ENCODE measurements at places on chromosomes 12 and 14. TPM values are rescaled to one million over a fixed set of nuclear protein-coding genes. Genes with fewer than 3 reads are reported as not detected.

GRCh38 chr12:123026094-123026853 lies 45.8 kb downstream of the ARL6IP4 start:
- H3K4me3 ChIP-seq = no peak overlapping the region
- no peak overlapping the region for H3K27ac ChIP-seq
- H3K36me3 ChIP-seq = no peaks in the 10 kb centered on the region
- DNase-seq = no peak

ACSM4 gene
- total RNA-seq = not detected

TGM1 gene
- 8.7 TPM for total RNA-seq

KRT85 gene
- total RNA-seq = not detected

DNA sequence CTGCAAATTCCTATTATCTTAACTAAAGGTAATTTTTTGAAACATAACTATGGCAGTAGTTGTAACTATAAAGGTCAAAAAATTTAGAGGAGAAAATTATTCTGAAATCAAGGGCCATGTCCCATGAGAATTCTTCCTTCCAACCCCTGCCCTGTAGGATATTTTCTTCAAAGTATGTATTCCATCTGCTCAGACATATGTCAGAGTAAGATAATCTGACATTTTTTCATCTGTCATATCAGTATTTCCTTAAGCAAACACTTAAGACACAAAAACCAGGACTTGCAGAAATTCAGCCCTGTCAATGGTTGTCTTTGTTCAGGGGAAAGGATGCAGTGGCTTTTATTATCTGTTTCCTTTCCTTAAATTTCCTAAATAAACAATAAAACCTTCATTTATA lies 36.3 kb downstream of the ACSS3 start:
- no peak overlapping the region for H3K4me3 ChIP-seq
- no peak overlapping the region for H3K27ac ChIP-seq
- no peaks in the 10 kb centered on the region for H3K36me3 ChIP-seq
- DNase-seq = no peak
- H3K4me1 ChIP-seq = no peaks in the 10 kb centered on the region

GRCh38 chr14:105534586-105534985 lies 8.2 kb downstream of the TMEM121 start:
- H3K4me1 ChIP-seq = no peaks in the 10 kb centered on the region
- H3K36me3 ChIP-seq = no peaks in the 10 kb centered on the region
- no peak overlapping the region for H3K27ac ChIP-seq
- DNase-seq = no peak
- H3K4me3 ChIP-seq = no peak overlapping the region

COL2A1 gene
- not detected for total RNA-seq

DNA sequence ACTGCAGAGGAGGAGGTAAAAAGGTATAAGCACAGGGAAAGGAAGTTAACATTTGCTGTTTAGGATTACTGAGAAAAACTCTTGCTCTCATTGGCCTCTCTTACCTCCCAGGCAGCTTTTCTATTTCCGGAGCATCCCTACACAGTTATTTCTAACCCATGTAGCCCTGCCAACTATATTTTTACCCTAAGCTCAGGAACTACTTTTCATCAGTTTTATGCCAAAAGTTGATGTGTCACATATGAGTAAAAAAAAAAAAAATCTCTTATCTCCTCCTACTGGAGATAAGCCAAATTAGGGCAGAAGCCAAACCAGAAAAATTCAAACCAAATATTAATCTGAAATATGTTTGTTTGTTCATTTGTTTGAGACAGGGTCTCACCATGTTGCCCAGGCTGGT lies 34.4 kb upstream of the PSMA6 start:
- H3K27ac ChIP-seq = no peak overlapping the region
- no peak for DNase-seq
- H3K4me3 ChIP-seq = no peak overlapping the region
- peaks cover 42% of the 10 kb centered on the region for H3K4me1 ChIP-seq
- peaks cover 5% of the 10 kb centered on the region for H3K36me3 ChIP-seq

SERPINA3 gene
- not detected for total RNA-seq

- peaks cover 2% of the 10 kb centered on the region for H3K27me3 ChIP-seq
- DNase-seq = no peak
- H3K36me3 ChIP-seq = no peaks in the 10 kb centered on the region
- H3K27ac ChIP-seq = peak overlapping the region; percentile 87
- peak overlapping the region; percentile 19 for H3K4me3 ChIP-seq
Measured at GRCh38 chr14:65304963-65305362, 107.6 kb upstream of the FUT8 start.

FAM90A1 gene
- 0.36 TPM for total RNA-seq

DNA sequence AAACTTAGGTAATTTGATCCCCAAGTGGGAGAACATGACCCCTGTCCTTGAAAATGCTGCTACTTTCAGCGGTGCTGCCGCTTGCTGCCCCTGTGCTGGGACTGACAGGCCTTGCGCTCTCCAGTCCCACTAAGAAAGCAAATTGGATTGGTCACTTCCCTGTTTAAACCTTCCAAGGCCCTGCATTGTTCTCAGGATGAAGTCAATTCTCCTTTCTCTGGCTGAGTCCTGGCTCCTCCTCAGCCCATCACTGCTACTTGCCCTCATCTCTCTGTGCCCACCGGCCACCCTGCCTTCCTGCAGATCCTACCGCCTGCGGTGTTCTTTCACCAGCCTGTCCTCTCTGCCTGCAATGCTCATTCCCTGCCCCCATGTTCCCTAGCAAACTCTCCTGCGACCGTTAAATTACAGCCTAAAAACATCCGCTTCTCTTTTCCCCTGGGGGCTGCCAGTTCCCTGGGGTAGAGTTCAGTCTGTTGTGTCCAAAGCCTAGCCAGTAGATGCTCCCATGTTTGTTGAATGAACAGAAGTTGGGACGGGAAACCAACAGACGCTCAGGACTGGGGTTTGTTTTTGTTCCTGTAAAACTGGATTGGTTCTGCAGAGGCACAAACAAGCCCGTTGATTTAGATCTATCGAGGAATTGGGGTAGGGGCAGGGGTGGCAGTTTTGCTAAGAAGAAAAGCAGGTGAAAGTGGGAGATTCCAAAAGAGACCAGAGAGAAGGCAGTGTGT lies 127.3 kb upstream of the HIF1A start:
- peak overlapping the region; percentile 75 for H3K4me3 ChIP-seq
- H3K27me3 ChIP-seq = no peaks in the 10 kb centered on the region
- H3K4me1 ChIP-seq = peaks cover 79% of the 10 kb centered on the region

DNA sequence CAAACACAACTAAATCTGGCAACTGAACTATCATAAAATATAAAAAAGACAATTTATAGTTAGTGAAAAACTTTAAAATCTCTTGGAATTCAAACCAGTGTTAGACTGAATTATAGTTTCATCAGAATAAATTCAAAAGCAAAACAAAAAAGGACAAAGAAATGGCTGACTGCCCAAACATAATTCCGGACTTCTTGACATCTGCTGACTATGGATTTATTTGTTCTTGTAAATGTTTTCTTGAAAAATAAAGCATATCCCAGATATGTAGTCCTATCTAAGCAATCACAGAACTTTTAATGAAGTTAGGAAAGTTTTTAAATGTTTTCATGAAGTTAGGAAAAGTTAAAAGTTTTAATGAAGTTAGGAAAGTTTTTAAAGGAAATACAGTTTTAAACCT lies 45.8 kb upstream of the CNTN1 start:
- H3K4me3 ChIP-seq = no peak overlapping the region
- H3K27me3 ChIP-seq = no peaks in the 10 kb centered on the region
- DNase-seq = no peak
- no peaks in the 10 kb centered on the region for H3K4me1 ChIP-seq
- no peak overlapping the region for H3K27ac ChIP-seq

- H3K4me3 ChIP-seq = no peak overlapping the region
- no peak for DNase-seq
- peaks cover 12% of the 10 kb centered on the region for H3K4me1 ChIP-seq
Measured at GRCh38 chr12:101891462-101891971, 14.1 kb downstream of the DRAM1 start.

FGD6 gene
- total RNA-seq = 0.62 TPM

EIF2S3B gene
- total RNA-seq = 0.45 TPM

VDR gene
- total RNA-seq = 23.0 TPM

KRT71 gene
- total RNA-seq = not detected

GRCh38 chr14:74035556-74035955 lies 16.4 kb downstream of the BBOF1 start:
- no peaks in the 10 kb centered on the region for H3K4me1 ChIP-seq
- H3K27me3 ChIP-seq = no peaks in the 10 kb centered on the region

HELB gene
- total RNA-seq = 30.7 TPM

LAG3 gene
- total RNA-seq = 365 TPM

NDRG2 gene
- 3.1 TPM for total RNA-seq

SELPLG gene
- 26.5 TPM for total RNA-seq

GRCh38 chr14:75521415-75522199 lies 662 bp upstream of the BATF start:
- H3K27ac ChIP-seq = peak overlapping the region; percentile 100
- no peaks in the 10 kb centered on the region for H3K27me3 ChIP-seq
- no peak for DNase-seq
- H3K36me3 ChIP-seq = peaks cover 35% of the 10 kb centered on the region

GRCh38 chr14:83913476-83913875 lies 1616.5 kb upstream of the FLRT2 start:
- no peak overlapping the region for H3K4me3 ChIP-seq
- no peak overlapping the region for H3K27ac ChIP-seq
- no peaks in the 10 kb centered on the region for H3K36me3 ChIP-seq
- H3K27me3 ChIP-seq = no peaks in the 10 kb centered on the region

GRCh38 chr12:100450735-100451134 lies 22.9 kb upstream of the NR1H4 start:
- H3K4me3 ChIP-seq = no peak overlapping the region
- no peaks in the 10 kb centered on the region for H3K4me1 ChIP-seq
- DNase-seq = no peak
- H3K27me3 ChIP-seq = peaks cover 12% of the 10 kb centered on the region

DNA sequence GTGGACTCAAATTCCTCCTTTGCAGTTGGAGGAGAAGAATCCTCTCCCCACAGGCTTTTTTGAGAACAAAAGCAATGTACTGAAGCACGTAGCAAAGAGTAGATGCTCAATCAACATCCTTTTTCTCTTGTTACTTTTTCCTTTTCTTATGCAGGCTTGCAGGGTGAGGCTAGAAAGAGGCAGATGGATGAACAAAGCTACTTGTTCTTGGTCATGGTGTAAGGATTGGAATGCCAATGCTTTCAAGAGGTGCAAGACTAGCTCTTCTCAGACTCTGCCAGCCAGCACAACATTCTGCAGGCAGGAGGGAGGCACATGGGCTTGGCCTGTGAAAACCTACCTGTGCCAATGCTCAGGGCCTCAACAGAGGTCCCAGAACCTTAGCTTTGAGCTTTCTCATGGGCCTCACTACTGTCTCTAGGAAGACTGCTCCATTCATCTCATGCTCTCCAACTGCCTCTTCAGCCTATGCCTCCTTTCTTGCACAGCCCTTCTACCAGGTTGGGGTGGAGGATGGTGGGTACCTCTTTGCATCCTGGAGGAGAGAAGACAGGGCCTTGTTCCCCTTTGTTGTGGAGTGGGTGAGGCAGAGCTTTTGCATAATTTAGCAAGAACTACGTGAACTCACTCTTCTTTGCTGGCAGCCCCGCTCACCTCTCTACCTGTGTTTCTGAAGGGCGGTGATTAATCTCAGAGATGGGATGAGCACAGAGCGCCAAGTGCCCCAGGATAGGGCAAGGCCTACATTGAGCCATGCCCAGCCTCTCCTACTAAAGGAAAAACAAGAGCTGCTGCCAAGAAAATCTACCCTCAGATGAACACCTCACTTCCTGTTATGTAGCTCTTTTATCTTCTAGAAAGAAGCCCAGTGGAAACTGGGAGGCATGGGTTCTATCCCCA lies 1119.7 kb downstream of the VRK1 start:
- H3K4me1 ChIP-seq = no peaks in the 10 kb centered on the region
- no peak for DNase-seq
- no peak overlapping the region for H3K4me3 ChIP-seq
- no peaks in the 10 kb centered on the region for H3K36me3 ChIP-seq
- peaks cover 11% of the 10 kb centered on the region for H3K27me3 ChIP-seq
- no peak overlapping the region for H3K27ac ChIP-seq

DNA sequence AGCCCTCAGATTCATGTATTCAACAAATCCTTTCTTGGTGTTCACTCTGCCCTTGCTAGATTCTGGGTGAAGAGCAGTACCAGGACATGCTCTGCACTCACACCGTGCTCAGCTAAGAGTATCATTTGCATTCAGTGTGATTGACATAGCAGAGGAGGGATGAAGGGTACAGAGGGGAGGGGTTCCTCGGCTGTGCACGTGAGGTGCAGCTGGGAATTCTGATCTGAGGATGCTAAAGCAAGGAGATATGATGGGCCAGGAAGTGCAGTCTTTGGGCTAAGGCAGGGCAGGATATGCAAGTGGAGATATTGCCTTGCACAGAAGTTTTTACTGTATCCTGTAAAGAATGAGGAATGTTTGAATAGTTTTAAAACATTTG lies 108.6 kb downstream of the FGD4 start:
- H3K27me3 ChIP-seq = no peaks in the 10 kb centered on the region
- no peak overlapping the region for H3K4me3 ChIP-seq
- H3K36me3 ChIP-seq = no peaks in the 10 kb centered on the region

- peaks cover 32% of the 10 kb centered on the region for H3K27me3 ChIP-seq
- H3K36me3 ChIP-seq = peaks cover 5% of the 10 kb centered on the region
- H3K27ac ChIP-seq = no peak overlapping the region
- H3K4me3 ChIP-seq = no peak overlapping the region
- H3K4me1 ChIP-seq = peaks cover 10% of the 10 kb centered on the region
Measured at GRCh38 chr12:32891526-32891925, 5.1 kb downstream of the PKP2 start.

SNRPF gene
- total RNA-seq = 62.6 TPM
